ENCODE measurements at places on chromosomes 5 and 9.

GRCh38 chr9:123679330-123679987 is 250.5 kb downstream of the DENND1A start:
- no peak for DNase-seq

- DNase-seq: no peak
Measured at GRCh38 chr9:121399883-121400607, 30.0 kb upstream of the STOM start.

GRCh38 chr9:70015099-70015498 is 28.5 kb upstream of the MAMDC2 start:
- no peak for DNase-seq

DNA sequence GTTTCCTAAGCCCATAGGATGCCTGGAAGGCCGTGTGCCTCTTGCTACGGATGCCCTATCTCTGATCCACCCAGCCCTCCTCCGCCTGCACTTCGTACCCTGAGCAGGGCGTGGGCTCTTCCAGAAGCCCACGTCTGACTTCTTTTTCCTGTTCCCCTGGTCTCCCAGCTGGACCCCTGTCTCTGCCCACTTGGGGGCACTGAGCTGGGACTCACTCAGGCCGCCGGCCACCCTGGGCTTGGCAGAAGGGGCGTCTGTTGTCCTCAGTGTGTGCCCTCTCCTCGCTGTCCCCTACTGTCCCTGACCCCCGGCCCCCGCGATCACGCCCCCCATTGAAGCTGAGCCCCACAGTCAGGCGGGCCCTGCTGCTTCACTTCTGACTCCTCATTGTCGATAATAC is 22.0 kb upstream of the RXRA start:
- no peak for DNase-seq

GRCh38 chr9:36987891-36988290 is 46.2 kb downstream of the PAX5 start:
- no peak for DNase-seq

GRCh38 chr9:101650142-101650541 is 55.4 kb upstream of the PPP3R2 start:
- no peak for DNase-seq

DNA sequence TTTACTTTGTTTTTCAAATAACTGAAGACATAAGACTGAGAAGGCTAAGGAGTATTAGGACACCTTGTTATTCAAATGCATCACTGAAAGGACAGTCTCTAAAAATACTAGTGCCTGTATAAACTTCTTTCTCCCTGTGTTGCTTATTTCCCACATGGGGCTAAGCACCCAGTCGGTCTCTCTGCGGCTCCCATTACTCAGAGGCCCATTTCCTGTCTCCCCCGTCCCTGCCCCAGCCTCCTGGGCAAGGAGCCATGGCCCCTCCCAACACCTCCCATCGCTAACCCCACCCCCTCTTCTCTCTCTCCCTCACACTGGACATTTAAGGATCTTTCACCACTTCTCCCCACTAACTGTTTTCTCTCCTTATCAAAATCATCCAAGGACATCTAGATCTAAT is 81.9 kb downstream of the EBF1 start:
- no peak for DNase-seq

DNA sequence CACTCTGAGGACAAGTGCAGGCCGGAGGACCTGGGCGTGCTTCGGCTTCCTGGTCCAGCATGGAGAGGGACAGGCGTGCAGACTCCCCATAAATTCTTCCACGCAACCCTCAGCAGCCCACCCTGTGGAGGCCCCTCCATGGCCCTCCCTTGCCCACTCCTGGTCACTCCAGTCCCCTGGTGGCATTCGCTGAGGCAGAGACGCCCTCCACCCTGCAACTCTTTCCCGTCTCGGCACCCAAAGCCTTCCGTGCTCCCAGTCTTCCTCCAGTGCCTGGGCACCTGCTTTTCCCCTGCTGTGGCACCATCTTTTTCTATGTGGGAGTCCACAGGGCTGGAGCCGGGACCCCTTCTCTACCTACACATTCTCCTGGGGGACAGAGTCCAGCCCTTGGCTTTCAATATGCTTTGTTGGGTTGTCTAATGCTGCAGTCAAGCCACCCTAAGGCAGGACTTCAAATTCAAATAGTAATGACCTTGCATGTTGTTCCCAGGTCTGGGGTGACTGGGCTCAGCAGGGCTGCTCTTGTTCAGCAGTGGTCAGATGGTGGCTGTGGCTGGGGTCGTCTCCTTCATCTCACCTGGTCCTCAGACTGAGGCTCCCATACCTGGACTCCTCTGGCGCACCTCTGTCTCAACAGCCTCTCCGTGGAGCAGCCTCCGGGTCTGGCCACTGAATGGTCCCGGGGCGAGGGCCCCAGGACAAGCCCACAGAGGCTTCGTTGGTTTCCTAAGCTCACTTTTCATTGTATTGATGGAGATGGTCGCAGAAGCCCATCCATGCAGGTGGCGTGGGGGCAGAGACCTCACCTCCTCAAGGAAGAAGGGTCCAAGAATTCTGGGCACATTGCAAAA is 15.2 kb downstream of the MRPL36 start:
- DNase-seq: no peak

DNA sequence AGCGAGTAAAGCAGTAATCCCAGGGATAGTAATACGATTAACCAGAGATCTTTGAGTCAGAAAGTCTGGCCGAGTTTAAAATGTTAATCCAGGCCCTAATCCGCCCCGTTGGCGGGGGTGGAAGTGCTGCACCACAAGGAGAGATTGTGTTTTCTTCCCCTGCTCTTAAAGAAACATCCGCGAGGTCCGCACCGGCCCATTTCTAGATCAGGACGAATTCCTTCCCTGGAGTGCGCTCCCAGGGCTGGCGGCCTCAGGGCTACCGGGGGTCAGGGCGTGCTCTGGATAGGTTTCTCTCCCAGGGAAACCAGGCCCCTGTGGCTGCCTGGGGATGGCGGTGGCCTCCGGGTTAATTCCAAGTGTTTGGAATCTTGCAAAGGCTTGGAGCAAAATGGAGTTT is 9.3 kb upstream of the NEUROG1 start:
- DNase-seq: no peak

GRCh38 chr5:157799578-157799977 is 56.1 kb downstream of the LSM11 start:
- no peak for DNase-seq

- no peak for DNase-seq
Measured at GRCh38 chr9:123350590-123351310, 5.2 kb upstream of the CRB2 start.

All from CD8-positive, alpha-beta T cell (primary cell).